ENCODE measurements at places on chromosomes 7 and 10.

GRCh38 chr10:1243486-1244234 is 187.5 kb downstream of the WDR37 start:
- DNase-seq: no peak

DNA sequence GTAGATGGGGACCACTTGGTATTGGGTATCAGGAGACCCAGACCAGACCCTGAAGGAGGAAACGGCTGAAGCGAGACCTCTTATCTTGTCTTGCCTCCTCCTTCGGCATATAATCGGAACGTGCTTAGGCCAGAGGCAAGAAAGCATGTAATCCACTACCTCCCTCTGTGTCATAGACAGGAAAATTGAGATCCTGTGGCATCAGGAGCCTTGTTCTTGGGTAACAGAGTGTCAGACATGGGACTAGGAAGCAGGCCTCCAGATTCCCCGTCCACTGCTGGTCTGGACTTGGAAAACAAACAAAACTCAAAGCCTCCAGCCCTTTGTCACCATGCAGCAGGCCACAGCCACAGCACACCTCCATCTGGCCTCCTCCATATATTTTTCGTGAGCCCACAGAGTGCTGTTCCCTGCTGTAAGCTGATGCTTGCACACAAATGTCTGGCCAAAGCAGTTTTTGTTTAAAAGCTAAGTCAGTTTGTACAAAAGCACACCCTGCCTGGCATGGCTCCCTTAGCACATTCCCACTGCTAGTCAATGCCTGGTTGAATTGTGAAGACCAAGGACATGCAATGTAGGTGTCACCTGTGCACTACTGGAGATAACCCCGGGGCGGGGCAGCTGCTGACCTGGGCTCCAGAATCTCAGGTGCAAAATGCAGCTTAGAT is 510.9 kb downstream of the RPS24 start:
- DNase-seq: no peak

DNA sequence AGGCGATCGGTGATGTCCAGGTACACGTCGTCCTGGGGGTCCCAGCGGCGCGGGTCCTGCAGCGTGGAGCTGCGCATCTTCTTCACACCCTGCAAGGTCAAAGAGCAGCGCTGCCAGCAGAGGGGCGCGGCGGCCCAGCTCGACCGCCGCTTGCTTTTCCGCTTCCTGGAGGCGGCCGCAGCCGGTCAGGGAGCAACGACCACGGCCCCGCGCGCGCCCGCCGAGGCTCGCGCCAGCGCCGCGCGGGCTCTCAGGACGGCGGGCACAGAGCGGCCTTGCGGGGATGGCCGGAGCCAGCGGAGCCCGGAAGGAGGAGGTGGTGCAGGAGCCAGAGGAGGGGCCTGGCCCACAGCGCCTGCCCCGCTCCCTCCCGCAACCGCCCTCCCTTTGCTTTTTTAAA is 76.4 kb upstream of the CDC14C start:
- DNase-seq: no peak

GRCh38 chr10:35351021-35351420 is 14.7 kb downstream of the CCNY start:
- no peak for DNase-seq

GRCh38 chr10:111872591-111872990 is 311.0 kb downstream of the GPAM start:
- DNase-seq: no peak

DNA sequence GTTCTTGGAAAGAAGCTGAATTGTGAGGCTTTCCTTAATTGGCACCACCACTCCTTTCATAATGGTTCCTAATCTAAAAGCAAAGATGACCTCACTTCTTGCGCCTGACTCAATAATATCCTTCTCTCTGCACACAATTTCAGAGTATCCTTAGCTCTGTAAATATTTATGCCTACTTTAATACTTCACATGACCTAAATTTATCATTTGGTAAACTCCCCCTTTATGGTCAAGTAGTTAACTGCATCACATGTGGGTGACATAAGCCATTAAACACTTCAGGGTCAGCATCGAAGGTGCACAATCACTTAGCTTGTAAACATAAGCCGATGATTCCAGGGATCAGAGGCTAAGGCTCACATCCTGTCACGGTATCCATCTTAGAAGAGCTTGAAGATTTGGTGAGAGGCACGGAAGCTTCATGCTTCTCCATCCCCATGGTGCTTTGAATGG is 7.3 kb upstream of the RHOBTB1 start:
- DNase-seq: no peak

GRCh38 chr10:35129185-35129674 is 2.6 kb downstream of the CREM start:
- DNase-seq: no peak

DNA sequence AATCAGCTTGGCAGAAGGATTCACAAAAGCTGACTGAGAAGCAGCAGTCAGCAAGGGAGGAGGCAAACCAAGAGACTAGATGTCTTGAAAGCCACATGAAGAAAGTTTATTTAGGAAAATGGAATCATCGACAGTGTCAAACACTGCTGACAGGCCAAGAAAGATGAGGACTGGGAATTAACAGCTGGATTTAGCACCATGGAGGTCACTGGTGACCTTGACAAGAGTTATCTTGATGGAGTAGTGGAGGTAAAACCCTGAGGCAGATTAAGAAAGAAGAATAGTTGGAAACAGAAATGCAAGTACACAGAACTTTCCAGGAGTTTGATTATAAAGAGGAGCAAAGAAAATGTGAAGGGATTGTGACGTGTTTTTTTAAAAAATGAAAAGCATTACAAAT is 51.5 kb downstream of the LMBR1 start:
- DNase-seq: no peak

GRCh38 chr10:4371691-4372295 is 454.2 kb upstream of the AKR1E2 start:
- no peak for DNase-seq

Data from activated CD4-positive, alpha-beta T cell treated with anti-CD3 and anti-CD28 coated beads for 48 hours (primary cell).